Renal cortical epithelial cell (primary cell): ENCODE measurements at places on chromosomes 1 and 21. TPM values are rescaled to one million over a fixed set of nuclear protein-coding genes. Genes with fewer than 3 reads are reported as not detected.

GRCh38 chr1:223641523-223642039, 23.9 kb downstream of the CAPN8 start:
- no peak for DNase-seq

The SDC3 gene
- 12.3 and 56.7 TPM in 2 replicates for total RNA-seq

The KCNE2 gene
- total RNA-seq, result not detected in 2 replicates

DNA sequence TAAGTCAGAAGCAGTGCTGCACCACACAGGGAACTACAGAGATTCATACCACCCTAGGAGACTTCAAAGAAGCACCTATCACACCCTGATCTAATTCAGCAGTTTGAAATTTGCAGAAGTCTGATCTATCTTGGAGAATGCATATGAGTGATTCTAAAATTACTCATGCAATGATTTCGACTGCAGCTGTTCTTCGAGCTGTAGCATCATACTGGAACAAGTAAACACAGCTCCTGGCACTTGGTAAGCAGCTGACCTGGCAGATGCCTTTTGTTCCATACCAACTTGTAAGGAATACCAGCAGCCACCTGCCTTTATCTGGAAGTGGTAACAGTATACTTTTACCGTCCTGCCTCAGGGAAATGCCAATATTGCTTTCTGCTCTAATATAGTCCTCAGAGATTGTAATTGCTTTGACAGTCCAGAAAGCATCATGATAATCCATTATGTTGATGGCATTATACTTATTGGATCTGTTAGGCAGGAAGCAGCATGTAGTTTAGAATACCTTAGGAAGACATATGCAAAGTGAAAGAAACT, 25.7 kb downstream of the AADACL4 start:
- DNase-seq, result no peak

DNA sequence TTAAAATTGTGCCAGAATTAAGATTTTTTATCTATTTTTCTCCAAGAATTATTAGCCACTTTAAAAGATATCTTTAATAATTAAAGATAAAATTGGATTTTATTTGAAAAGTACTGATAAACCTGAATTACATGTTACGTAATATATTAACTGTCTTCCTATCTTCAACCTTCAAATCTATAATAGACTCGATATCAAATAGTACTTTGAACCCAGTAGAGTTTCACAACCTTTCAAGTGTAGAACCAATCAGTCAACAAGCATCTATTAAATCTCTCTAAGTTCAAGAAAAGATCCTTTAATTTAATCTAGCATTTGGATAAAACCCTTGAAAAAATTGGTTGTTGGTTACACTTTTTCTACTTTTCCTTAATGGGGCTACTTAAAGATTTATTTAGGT, 271.4 kb downstream of the GPR52 start:
- no peak for DNase-seq

- DNase-seq, result no peak
Measured at GRCh38 chr1:30262158-30262557, 461.2 kb downstream of the MATN1 start.

The OLFML2B gene
- 0.87 and 3.2 TPM in 2 replicates for total RNA-seq

The PRAMEF9 gene
- total RNA-seq, result not detected in 2 replicates

The GCLM gene
- 23.3 and 31.3 TPM in 2 replicates for total RNA-seq

The MTARC2 gene
- total RNA-seq, result 10.8 and 14.1 TPM in 2 replicates

The AQP10 gene
- not detected in 2 replicates for total RNA-seq

The AIRE gene
- total RNA-seq, result not detected in 2 replicates

DNA sequence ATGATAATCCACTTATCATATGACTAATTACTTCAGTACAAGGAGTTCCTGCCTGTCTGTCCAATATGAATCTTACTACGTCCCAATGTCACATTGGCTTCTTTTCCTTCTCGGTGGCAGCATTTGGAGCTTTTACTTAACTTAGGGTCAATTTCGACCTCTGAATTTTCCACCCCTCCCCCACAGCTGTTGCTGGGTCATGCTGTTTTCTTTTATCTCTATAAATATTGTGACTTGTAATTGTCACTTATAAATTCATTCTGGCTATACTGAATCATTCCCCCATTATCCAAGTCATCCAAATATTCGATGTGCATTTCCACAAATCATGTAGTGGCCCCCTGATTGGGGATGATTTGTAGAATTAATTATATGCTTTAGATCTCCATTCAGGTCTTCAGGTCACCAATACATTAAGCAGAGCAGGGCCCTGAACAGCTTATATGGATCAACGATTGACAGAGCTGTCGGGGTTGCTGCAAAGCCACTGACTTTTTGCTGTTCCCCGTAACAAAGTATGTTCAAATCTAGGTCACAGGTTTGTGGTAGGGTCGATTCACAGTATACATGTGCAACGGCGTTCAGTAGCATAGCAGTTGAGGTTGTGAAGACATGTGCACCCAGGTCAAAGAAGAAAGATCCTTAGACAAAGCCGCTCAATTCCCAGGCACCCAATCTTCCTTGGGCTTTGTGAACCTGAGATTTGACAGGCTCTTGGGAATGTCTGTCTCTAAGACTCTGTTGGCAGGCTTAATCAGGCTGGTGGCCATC, 18.3 kb upstream of the RNU1-4 start:
- no peak for DNase-seq

- no peak for DNase-seq
Measured at GRCh38 chr1:33791251-33791650, 72.6 kb upstream of the HMGB4 start.

GRCh38 chr1:92442351-92442750, 44.4 kb downstream of the GFI1 start:
- DNase-seq, result no peak

DNA sequence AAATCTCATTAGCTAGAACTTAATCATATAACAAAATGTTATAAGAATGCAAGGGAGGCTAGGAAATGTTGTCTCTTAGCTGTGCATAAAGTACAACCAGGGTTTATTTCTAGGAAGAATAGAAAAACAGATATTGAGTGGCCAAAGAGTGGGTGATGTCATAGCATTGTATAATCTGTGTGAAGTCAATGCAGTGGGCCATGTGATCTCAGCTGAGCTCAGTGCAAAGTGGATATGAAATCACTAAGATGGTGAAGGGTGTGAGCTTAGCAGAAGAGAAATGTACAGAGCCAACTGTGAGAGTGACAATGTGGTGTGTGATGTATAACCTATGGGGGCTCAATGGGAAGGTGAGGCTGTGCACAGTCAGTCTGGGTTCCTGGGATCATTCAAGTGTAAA, 29.7 kb upstream of the DUSP23 start:
- DNase-seq, result no peak

- DNase-seq, result no peak
Measured at GRCh38 chr21:18058731-18059398, 185.8 kb upstream of the CHODL start.

- DNase-seq, result no peak
Measured at GRCh38 chr21:28485301-28486022, 507.2 kb downstream of the LTN1 start.

DNA sequence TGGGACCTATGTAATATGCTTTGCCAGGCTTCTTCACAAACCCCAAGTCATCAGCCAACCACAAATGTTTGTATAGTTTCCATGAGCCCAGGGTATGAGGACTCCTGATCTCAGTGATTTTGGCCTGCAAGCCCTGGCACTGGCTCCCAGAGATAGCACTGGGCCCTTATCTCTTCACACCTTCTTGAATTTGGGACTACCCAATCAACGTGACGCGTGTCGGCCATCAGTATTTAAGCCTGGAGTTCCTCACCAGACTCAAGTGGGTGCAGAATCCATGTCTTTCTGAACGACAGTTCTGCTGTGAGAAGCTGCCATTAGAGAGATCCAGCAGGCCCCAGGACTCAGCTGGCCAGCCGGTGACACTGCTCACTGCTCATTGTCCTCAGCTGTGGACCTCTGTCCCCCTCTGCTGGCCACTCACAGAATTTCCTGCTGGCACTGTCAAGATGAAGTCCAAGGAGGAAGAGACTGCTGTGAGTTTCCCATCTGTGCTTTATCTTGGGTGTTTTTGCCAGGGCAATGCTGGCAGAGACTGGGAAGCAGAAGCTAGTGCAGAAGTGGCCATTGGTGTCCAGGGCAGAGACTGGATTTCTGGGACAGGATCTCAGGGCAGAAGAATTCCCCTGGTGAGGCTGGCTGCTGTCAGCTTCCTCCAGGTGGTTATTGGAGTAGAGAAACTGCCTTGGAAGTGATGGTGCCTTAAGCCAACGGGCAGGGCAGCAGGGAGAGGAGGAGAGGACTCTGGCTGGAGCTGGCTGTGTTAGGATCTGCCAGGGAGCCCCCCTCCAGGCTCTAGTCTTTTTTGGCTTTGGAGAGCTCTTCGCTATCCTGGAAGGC, 28.4 kb downstream of the TMCC2 start:
- peak; percentile 67 for DNase-seq

The ESPN gene
- total RNA-seq, result 0.25 TPM in 1 of 2 replicates, not detected in the other

DNA sequence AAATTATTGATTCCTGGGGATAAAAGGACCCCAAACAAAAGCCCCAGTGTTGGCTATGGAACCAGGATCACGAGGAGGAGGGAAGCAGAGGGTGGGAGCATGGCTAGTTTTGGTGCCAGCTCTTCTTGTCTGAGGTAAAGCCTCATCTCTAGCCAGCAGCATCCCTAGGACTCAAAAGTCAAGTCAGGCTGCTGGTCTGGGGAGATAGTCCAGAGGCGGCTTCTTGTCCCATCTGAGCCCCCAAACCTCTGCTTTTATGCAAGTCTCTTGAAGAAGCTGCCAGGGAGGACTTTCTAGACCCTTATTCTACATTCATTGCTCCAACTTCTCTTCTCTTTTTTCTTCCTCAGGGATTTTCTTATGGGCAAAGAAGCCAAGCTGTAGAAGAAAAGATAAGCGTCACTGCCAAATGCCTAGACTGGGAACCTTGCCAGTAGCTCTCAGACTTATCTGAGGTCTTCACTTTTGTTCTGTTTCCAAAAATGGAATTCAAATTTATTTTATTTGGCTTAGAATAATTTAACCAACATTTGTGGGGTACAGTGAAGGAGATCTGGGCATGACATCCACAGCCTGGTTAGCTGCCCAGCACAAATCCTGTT, 6.9 kb upstream of the ANKRD35 start:
- no peak for DNase-seq

DNA sequence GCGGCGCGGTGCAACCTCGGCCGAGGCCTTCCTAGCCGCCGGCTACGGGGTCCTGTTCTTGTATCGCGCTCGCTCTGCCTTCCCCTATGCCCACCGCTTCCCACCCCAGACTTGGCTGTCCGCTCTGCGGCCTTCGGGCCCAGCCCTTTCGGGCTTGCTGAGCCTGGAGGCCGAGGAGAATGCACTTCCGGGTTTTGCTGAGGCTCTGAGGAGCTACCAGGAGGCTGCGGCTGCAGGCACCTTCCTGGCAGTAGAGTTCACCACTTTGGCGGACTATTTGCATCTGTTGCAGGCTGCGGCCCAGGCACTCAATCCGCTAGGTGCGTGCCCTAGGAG, 379 bp downstream of the PPCS start:
- DNase-seq, result peak; percentile 55

- DNase-seq, result no peak
Measured at GRCh38 chr1:39061951-39062350, 35.8 kb downstream of the NDUFS5 start.

GRCh38 chr1:68049941-68050878, at the start of gene DIRAS3:
DIRAS3 (minus strand) TSS chr1:68050627; CDS start chr1:68047297, 3,330 bp downstream.
- DNase-seq, result peak; percentile 47

The NBPF3 gene
- 14.2 and 16.0 TPM in 2 replicates for total RNA-seq

DNA sequence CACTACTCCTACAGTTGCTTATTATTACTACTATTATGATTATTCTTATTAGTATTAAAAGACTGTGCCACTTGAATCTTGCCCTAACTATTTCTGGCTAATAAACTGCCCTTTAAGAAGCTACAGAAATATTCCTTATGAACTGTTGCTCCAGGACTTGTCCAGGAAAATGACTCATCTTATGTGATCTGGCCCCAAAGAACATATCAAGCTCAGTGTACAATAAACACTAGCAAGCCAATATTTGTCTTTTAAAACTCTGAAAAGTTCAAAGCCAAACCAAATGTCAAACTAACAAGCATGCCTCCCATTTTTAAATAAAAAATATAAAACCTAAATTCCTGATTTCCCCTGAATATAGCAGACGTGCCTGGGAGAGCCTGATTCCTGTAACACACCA, 88.7 kb upstream of the SIM2 start:
- DNase-seq, result no peak

- no peak for DNase-seq
Measured at GRCh38 chr1:229102741-229103391, 168.0 kb upstream of the RAB4A start.

GRCh38 chr1:14951766-14952165, 201.8 kb upstream of the TMEM51 start:
- DNase-seq, result no peak

- DNase-seq, result no peak
Measured at GRCh38 chr1:162502928-162503327, 5.3 kb downstream of the UHMK1 start.

The KRTAP21-2 gene
- not detected in 2 replicates for total RNA-seq

DNA sequence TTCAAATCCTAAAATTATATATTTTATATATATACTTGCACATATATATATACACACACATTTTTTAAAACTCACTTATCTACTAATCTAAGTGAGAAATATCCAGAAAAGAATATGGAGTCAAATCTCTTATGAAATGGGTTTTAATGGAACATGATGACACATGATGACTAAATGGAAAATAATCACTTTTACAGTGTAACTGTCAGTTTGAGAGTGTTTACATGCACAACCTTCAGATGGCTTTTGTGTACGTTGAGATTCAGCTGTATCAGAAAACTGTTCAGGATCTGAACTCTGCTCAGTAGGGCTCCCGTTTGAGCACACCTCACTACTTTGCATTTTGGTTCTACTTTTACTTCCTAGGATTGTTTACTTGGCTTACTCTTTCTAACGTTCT, 189.8 kb downstream of the DNAH14 start:
- DNase-seq, result no peak

DNA sequence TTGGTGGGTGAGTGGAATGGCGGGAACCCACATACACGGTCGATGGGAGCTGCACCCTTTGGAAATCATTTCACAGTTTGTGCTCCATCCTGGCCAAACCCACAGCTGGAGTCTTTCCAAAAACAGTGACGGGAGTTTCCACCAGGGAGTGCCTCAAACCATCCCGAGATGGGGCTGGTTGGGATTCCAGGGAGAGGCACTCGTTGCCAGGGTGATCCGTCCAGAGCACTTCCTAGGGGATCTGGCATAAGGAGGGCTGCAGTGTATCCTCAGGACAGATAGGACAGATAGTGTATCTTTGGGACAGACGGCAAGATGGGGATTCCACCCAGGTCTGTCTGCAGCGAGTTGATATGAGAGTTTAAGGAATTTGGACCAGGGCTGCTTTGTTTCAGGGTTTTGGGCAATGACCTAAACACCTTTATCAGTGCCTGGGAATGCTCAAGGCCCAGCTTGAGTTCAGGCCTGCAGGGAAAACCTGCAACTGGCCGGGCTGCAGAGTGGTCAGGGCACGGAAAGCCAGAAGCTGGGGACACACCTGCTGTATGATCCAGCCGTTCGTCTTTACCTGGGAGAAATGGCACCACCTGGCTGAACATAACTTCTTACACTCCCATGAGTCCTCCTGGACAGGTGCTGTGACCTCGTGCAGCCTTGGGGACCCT, 3.4 kb upstream of the POFUT2 start:
- DNase-seq, result no peak

The IL22RA1 gene
- 0.05 TPM in 1 of 2 replicates, not detected in the other for total RNA-seq

The PLEKHN1 gene
- total RNA-seq, result 2.4 and 2.6 TPM in 2 replicates
